ENCODE measurements at places on chromosomes 3 and 15.

DNA sequence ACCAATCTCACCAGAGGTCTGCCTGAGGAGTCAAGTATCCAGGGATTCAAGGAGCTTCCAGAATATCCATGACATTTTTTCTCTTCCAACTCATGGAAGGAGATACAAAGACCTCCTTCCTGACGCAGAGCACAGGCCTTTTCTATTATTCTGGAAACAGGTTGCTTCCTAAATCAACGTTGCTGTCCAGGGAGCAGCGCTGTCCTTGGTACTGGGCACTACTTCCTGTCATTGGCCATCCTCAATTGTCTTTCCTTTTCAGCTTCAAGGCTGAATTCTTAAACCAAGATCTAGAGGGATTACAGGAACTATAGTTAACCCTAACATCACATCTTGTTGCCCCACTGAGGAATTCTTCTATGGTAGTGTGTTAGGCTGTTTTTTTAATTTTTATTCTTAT is 50.4 kb upstream of the TBC1D21 start:
- DNase-seq, result peak; percentile 83

- no peak for DNase-seq
These were observed 31.8 kb downstream of the GPR171 start for GRCh38 chr3:151171145-151171757.

GRCh38 chr3:185631508-185632206 is 45.6 kb downstream of the SENP2 start:
- no peak for DNase-seq

GRCh38 chr3:76685858-76686257 is 354.0 kb upstream of the ROBO2 start:
- DNase-seq, result no peak

GRCh38 chr3:119295816-119296726 is 1.9 kb downstream of the ARHGAP31 start:
- no peak for DNase-seq

- no peak for DNase-seq
These were observed 93.8 kb upstream of the UBE2E1 start for GRCh38 chr3:23711916-23712494.

DNA sequence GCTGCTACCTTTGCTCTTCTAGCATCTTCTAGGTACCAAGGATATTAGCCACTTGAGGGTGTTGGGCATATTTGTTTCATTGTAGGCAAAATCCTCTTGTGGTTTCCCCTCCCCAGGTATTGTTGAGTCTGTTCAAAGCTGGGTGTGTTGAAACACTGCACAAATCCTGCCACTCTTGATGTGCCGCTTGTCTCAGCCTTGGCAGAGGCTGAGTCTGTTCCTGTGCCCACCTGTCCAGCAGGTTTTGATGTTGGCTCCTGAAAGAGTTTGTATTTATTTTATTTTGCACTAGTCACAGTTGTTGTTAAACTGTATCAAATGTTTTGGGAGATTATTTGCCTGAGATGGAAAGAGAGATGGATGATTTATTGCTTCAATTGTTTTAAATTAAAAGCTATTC is 136.2 kb downstream of the USP13 start:
- no peak for DNase-seq

DNA sequence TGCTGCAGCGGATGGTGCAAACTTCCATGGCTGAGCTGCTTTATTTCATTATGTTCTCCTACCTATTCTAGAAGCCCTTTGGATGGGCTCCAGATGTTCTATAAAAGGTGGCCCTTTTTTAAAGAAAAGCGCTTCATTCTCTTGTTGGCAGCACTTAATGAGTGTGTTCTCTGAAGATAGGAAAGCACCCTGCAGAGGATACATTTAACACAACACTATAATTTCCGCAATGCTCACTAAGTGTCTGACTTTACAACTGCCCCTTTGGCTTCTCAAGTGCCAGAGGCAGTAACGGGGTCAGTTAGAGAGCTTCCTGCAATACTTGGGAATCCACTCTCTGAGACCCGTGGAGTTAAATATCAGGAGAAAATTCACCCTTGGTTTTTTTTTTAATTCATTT is 88.1 kb downstream of the MDFIC2 start:
- DNase-seq, result no peak

- DNase-seq, result no peak
These were observed 120.2 kb downstream of the MEGF11 start for GRCh38 chr15:66133247-66133885.

- DNase-seq, result no peak
These were observed 1532.5 kb upstream of the CADM2 start for GRCh38 chr3:83426300-83426699.

DNA sequence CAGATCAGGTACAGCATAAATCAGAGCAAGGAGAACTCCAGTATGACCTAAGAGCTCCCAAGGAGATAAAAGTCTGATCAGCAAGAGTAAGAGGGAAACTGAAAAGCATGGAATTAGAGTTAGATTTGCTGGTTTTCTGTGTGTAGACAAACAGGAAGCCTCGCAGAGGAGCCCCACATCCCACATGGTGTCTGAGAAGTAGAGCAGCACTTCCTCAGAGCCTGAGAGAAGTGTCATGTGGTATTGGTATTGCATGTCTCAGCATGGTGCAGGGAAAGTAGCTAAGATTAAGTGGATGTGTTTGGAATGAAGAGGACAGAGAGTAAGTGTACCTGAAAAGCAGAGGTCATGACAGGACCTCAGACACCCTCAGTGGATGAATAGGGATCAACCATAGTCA is 175.4 kb upstream of the GBE1 start:
- DNase-seq, result no peak
